ENCODE measurements at places on chromosomes 1 and 21.

- DNase-seq = no peak
Observed at GRCh38 chr1:225509770-225510169, 81.9 kb upstream of the LBR start.

DNA sequence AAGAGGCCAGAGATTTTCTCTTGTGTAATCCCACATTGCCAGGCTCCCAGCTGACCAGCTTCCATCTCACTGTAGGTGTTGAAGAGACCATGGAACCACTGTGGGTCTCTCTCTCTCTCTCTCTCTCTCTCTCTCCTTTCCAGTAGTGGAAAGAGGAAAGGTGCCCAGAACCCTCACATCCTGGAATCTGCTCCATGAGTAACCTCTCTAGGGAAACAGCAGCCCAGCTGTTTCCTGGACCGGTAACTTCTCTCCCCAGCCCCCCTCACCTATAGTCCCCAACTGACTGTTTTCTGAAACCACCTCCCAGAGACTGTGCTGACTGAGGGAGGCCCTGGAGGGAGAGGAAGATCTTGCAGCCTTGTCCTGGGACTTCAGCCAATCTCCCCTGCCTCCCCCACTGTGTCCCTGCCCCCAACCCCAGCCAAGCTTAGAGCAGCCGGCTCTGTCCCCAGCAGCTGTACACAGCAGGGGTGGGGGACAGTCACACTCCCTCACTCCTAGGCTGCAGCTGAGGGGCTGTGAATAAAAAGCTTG, 20.6 kb upstream of the SLC45A3 start:
- DNase-seq = peak; percentile 12

DNA sequence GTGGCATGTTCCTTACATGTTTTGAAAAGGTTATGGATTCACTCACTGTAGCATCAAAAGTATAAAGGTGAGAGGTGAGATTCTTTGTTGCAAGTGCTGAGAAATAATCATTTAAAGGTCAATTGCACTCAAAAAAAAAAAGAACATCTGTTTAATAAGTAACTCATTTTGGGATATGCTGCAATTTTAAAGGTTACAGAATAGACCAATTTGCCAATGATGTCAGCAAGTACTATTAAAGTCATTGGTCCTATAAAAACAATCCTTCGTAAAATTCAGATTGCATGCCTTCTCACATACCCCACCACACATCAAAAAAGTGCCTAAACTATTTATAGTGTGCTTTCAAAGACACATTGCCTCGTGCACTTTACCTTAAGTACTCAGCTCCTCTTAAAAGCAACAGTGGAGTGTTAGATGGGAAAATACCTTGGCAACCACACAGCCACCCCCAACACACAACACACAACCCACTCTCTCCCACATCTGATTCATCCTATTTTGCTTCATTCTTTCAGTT, 218.2 kb upstream of the ADGRL2 start:
- DNase-seq = no peak

GRCh38 chr21:44995343-44995941, 55.6 kb downstream of the SLX9 start:
- DNase-seq = no peak

Data from myocyte (in vitro differentiated cells).